ENCODE measurements at places on chromosomes 16 and 17. TPM values are rescaled to one million over a fixed set of nuclear protein-coding genes. Genes with fewer than 3 reads are reported as not detected.
A peak's percentile ranks its signal among the peaks of the same experiment; 100 is the strongest.

DNA sequence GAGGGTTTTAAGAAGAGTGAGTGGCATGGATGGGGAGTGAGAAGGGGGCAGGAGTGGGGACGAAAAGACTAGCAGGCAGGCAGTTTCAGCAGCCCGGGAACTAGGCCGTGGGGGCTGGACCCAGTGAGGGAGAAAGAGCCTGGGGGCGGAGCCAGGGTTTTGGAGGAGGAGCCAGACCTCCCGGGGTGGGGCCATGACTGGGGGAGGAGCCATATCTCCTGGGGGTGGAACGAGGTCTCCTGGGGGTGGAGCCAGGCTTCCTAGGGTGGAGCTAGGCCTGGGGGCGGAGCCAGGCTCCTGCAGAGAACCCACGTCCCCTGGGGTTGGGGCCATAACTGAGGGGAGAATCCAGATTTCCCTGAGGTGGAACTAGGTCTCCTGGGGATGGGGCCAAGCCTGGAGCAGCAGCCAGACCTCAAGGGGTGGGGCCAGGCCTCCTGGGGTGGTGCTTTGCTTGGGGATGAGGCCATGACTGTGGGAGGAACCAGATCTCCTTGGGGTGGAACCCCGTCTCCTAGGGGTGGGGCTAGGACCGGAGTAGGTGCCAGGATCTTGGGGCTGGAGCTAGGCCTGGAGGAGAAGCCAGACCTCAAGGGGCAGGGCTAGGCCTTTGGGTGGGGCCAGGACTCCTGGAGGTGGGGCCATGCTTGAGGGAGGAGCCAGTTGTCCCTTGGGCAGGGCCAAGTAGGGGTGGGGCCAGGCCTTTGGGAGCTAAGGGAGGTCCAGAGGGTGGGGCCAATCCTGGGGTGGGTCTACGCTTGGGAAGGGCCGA lies 41.7 kb upstream of the JPH3 start:
- DNase-seq, result no peak

DNA sequence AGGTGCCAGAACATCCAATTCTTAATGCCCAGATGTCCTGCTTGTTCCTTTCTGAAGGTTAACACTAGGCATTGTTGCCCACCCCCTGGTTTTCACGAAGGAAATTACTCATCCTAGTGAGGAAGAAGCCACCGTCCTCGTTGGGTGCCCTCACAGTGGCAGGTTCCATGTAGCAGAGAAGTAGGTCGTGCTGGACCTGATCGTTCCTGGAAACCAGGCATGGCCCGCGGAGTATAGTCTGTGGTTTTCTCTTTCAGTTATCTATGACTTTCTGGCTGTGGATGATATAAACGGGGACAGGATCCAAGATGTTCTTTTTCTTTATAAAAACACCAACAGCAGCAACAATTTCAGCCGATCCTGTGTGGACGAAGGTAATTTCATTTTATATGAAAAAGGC lies 16.5 kb downstream of the RGS11 start:
- no peak for DNase-seq

GRCh38 chr16:76756951-76757350 lies 434.0 kb upstream of the MON1B start:
- no peak for DNase-seq

DNA sequence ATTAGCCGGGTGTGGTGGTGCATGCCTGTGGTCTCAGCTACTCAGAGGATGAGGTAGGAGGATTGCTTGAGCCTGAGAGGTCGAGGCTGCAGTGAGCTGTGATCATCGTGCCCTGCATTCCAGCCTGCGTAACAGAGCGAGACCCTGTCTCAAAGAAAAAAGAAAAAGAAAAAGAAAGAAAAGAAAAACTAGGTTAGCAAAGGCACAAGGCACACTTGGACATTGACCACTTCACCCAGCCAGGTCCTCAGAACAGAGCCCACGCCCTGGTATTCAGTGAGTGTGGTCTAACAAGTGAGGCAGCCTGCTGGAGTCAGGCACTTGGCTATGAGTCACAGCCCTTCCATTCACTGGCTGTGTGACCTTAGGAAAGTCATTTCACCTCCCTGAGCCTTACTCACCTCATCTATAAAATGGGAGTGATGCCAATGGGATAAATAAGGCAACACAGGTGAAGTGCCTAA lies 10.4 kb downstream of the MILR1 start:
- DNase-seq, result no peak

GRCh38 chr16:84813141-84813934 lies 6.4 kb upstream of the CRISPLD2 start:
- no peak for DNase-seq

GRCh38 chr16:10828851-10829366 lies 10.3 kb upstream of the TVP23A start:
- DNase-seq, result peak; percentile 62

- DNase-seq, result no peak
These were observed 6.3 kb downstream of the HAGH start for GRCh38 chr16:1820096-1820945.

- DNase-seq, result no peak
These were observed 8.4 kb upstream of the CRYBA1 start for GRCh38 chr17:29238133-29238850.

- no peak for DNase-seq
These were observed 703.8 kb downstream of the CDH8 start for GRCh38 chr16:61332461-61332860.

GRCh38 chr17:82802075-82802780 lies 37.6 kb downstream of the ZNF750 start:
- DNase-seq, result no peak

GRCh38 chr17:57668332-57668731 lies 76.8 kb downstream of the CCDC182 start:
- no peak for DNase-seq

DNA sequence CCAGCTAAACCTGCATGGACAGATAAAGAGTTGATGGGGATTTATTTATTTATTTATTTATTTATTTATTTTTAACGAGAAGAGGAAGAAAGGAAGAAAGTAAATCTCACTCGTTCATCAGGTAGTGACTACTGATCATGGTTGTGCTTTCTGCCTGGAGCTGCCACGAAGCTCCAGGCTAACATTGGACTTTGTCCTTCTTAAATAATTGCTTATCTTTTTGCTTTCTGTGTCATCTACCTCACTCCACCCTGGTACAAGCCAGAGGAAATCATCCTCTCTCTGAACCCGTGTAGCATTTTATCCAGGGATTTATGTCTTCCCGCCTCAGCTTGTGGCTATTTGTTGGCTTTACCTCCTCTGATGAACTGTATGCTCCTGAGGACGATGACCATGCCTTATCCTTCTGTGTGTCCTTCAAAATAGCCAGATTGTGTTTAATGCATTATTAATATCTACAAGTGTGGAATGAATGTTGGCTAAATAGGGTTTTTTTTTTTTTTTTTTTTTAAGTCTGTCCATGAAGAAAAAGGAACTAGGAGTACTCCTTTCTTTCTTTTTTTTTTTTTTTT lies 8.0 kb upstream of the SLC12A3 start:
- no peak for DNase-seq

- DNase-seq, result no peak
These were observed 337.7 kb downstream of the TOX3 start for GRCh38 chr16:52209227-52209626.

GRCh38 chr17:75047398-75048098 lies 523 bp downstream of the KCTD2 start:
- peak; percentile 16 for DNase-seq

DNA sequence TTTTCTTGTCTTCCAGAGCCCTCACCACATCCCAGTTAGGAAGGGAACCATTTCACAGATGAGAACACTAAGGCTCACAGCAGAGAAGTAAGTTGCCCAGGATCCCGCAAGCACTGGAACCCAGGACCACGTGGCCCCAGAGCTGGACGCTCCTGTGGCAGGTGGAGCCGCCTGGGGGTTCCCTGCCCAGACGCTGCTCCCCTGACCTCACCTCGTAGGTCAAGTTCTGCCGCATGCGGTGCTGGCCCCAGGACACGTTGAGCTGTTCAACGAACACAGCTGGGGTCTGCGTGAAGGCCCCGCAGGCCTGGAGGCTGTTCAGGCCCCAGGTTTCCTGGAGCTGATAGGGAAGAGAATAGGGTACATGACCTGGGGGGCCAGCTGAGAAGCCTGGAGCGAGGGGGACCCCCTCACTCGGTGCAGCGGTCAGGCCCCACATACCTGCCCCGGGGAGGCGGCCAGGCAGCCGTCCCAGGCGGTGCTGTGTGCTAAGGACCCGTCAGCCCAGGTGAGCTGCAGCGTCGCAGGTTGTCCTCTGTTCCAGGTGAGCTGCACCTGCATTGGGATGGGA lies 54.1 kb downstream of the RMI2 start:
- no peak for DNase-seq

GRCh38 chr17:6233856-6234255 lies 163.7 kb downstream of the WSCD1 start:
- no peak for DNase-seq

GRCh38 chr17:65009848-65010247 lies 46.7 kb downstream of the GNA13 start:
- DNase-seq, result no peak

GRCh38 chr17:8153957-8154607 lies 1.9 kb upstream of the PER1 start:
- DNase-seq, result peak; percentile 98

GRCh38 chr16:27706156-27706865 lies 156.4 kb downstream of the KATNIP start:
- DNase-seq, result no peak

GRCh38 chr17:47291242-47291873 lies 32.4 kb upstream of the EFCAB13 start:
- no peak for DNase-seq

- no peak for DNase-seq
These were observed 11.6 kb upstream of the CBX4 start for GRCh38 chr17:79850571-79851460.

DNA sequence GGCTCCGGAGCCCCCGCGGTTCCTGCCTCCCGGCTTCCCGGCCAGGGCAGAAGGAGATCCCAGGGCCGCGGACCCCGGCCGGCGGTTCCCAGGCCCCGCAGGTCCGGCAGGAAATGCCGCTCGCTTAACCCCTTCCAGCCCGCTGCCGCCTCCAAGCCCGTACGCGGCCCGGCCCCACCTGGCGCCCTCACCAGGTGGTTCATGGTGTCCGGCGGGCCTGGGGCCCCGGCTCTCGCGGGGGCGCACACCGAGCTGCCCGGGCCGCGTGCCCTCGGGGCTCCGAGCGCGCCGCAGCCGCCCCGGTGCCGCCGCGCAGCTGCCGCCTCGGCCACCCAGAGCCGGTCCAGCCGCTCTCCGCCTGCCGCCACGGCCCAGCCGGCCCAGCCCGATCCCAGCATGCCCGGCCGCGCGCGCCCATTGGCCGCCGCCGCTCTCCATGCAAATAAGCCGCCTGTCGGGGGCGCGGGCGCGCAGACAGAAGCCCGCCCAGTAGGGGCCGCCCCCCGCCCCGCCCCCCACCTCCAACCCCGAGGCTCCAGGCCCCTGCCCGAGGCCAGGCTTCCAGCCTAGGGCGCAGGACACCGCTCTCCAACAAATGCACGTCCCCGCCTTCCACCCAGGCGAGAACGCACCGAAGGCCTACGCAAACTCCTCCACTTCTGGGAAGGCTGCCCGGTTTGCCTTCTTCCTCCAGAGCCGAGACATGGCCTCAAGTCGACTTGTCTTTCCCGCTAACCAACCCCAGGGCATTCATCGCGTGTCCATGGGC lies at the start of gene BCAR1:
BCAR1 (minus strand) TSS at position 345 of the 769 bp plus-strand sequence; CDS start at position 203, 142 bp downstream.
- peak; percentile 84 for DNase-seq

GRCh38 chr16:66262253-66263167 lies 104.0 kb upstream of the CDH5 start:
- DNase-seq, result no peak

GRCh38 chr17:62791235-62791734 lies 16.8 kb downstream of the MARCHF10 start:
- DNase-seq, result no peak

- DNase-seq, result no peak
These were observed 52.2 kb downstream of the TRARG1 start for GRCh38 chr17:1331708-1332107.

- DNase-seq, result no peak
These were observed 24.6 kb downstream of the CDH11 start for GRCh38 chr16:65097296-65097695.

- DNase-seq, result no peak
These were observed 68.8 kb upstream of the ZNF750 start for GRCh38 chr17:82908543-82909160.

DNA sequence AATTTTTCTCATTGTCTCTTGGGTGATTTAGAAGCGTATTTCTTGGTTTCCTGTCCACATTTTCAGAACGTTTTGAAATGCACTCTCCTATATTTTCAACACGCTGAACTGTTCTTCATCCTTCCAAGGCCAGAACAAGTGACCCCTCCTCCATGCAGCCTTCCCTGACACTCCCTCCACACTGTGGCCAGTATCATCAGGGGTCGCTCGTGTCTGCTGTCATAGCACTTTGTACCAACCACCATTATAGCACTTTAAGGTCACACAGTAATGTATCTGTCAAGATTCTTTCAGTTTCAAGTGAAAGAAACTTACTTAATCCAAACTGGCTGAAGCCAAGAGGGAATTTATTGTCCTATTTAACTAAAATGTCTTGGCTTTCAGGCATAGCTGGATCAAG lies 17.5 kb upstream of the IL21R start:
- no peak for DNase-seq

DNA sequence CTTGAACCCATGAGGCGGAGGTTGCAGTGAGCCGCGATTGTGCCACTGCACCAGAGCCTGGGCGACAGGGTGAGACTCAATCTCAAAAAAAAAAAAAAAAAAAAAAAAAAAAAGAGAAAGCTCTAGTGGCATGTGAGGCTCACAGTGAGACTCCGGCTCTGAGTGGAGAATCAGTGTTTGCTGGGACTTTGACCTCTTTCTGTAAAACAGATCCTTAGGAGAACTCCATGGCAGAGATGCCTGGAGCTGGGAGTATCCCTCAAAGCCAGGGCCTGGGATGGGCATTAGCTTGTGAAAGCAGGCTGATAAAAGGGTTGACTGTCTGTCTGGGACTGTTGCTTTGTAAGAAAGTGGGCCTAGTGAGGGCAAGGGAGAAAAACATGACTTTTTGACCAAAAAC lies 46.4 kb downstream of the ZNF207 start:
- no peak for DNase-seq

GFAP gene
- 708 TPM for total RNA-seq

OR4D1 gene
- total RNA-seq, result under 0.01 TPM

DNAAF8 gene
- total RNA-seq, result 0.62 TPM

KRTAP17-1 gene
- not detected for total RNA-seq

BAIAP3 gene
- total RNA-seq, result 5.8 TPM

VPS25 gene
- 24.5 TPM for total RNA-seq

KRT12 gene
- not detected for total RNA-seq

SCGB1C2 gene
- not detected for total RNA-seq

CX3CL1 gene
- 2.5 TPM for total RNA-seq

CASKIN1 gene
- 23.6 TPM for total RNA-seq

HSPB9 gene
- not detected for total RNA-seq

CCT6B gene
- total RNA-seq, result 2.3 TPM

NSMCE1 gene
- total RNA-seq, result 26.4 TPM

CHAD gene
- not detected for total RNA-seq

GP2 gene
- total RNA-seq, result not detected

ACSM3 gene
- 0.47 TPM for total RNA-seq

OR2C1 gene
- total RNA-seq, result 0.62 TPM
